ENCODE measurements at places on chromosomes 2 and 18. TPM values are rescaled to one million over a fixed set of nuclear protein-coding genes. Genes with fewer than 3 reads are reported as not detected.

GRCh38 chr2:17815468-17816184, 634 bp upstream of the MSGN1 start:
- DNase-seq = no peak

- no peak for DNase-seq
Measured at GRCh38 chr2:155842103-155842502, 490.4 kb downstream of the NR4A2 start.

DNA sequence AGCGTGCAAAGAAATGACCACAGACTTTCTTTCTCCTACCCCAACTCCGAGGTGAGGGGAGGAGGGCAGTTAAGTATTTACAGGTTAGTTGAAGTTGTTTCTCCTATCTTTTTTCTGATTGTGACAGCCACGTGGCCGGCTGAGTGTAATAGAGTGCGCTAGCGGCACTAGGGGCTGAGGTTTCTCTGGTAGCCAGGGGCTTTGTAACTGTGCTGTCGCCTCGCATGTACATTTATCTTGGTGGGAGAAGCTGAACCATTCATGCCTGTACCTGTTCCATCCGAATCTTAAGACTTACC, 214.1 kb upstream of the STON1 start:
- peak; percentile 28 for DNase-seq

- no peak for DNase-seq
Measured at GRCh38 chr2:109644571-109645275, 30.6 kb downstream of the SOWAHC start.

DNA sequence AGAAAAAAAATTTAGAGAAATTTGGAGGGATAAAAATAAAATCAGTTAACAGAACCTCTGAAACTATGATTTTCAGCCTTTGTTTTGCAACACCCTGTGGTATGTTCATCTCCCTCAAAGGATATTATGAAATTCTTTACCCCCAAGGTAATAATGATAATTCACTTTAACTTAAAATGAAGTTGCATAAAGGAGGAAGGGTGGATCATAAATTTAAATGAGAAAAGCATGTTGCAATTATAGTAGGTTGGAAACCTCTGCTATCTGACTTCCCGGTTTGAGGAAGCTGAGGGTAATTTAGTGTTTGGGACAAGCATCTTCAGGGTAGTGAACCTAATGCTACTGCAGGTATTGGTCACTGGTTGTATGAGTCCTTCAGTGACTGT, 102.9 kb downstream of the BABAM2 start:
- DNase-seq = no peak

The SERPINB8 gene
- 3.5 TPM for polyA plus RNA-seq

The DYNAP gene
- polyA plus RNA-seq = not detected

The RND3 gene
- polyA plus RNA-seq = 56.8 TPM

The CASP10 gene
- polyA plus RNA-seq = 2.6 TPM
